Stimulated activated naive B cell treated with anti-CD40 and anti-IgM and Interleukin-4, amounts not matched to agents 10 μg/mL and 1 μg/mL and 100 μg/mL, for 72 hours (primary cell): ENCODE measurements at places on chromosomes 11 and 22.

DNA sequence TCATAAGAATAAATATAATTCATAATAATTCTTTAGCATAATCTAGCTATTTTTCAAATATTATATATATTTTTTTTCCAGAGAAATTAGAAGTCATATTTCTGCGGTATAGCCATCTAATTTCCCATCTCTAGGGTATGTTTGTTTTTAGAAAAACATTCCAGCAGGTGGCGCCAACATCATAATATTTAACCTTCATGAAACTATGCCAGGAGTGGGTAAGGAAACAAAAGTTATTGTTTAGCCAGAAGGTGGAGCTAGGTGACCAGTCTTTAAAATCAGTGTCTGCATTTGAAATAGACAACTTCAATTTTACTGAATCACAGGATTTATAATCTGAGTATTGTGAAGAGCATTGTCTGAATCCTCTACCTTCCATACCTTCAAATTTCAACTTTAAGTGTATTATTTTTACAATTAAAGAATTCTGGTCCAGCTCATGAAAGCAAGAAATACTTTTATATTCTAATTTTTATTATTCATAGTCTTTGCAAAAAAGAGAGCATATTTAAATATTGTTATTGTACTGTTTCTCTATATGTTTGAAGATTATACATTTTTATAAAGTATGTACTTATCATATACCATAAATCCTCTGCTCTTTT, 15.7 kb upstream of the CCDC179 start:
- peak; percentile 36 for DNase-seq
- no peaks in the 10 kb centered on the region for H3K27me3 ChIP-seq
- no peaks in the 10 kb centered on the region for H3K36me3 ChIP-seq
- no peak overlapping the region for H3K4me3 ChIP-seq

DNA sequence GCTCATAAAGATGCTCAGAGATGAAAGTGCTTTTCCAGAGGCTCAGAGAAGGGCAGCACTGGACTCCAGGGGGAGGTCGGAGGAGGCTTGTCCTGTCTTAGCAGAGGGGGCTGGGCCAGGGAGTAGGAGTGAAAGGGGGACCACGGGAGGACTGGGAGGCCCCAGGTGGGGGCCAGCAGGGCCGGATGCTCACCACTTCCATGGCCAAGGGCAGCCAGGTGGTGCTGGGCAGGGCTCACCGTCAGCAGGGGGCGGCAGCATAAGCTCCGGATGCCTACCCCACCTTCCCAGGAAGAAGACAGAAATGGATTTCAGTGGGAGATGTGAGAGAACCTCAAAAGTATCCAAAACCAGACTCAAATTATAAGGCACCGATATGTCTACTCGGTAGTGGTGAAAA, 11.0 kb downstream of the RAB36 start:
- peaks cover 14% of the 10 kb centered on the region for H3K4me1 ChIP-seq
- no peaks in the 10 kb centered on the region for H3K27me3 ChIP-seq
- no peaks in the 10 kb centered on the region for H3K36me3 ChIP-seq
- H3K4me3 ChIP-seq, result no peak overlapping the region
- H3K27ac ChIP-seq, result no peak overlapping the region

DNA sequence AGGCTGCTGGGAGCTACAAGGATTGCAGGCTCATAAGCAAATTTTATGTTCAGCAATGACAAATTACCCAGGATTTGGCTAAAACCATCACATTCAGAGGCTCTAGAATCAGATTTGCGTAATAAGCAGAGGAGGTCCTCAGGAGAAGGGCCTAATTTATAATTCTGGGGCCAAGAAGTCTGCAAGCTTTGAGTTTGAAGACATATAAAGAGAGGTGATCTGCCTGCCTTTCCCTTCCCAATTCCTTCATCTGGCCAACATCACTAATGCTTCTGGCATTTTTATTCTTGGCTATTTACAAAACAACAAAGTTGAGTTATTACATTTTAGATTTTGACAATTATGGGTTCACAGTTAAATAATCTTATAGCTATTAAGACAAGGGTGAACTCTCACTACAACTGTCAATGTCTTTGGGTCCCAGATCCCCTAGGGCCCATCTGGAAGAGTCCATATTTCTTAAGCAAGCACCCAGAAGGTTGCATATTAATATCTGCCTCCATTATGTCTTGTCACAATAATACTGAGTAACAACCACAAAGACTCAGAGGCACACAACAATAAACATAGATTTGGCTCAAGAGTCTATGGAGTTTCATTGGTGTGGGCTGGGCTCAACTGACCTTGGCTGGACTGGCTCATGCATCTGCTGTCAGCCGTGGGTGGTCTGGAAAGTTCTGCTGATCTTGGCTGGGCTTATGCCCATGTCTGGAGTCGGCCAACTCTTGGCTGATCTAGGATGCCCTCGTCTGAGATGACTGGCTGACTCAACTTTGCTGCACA, 67.2 kb upstream of the CD82 start:
- H3K36me3 ChIP-seq, result no peaks in the 10 kb centered on the region
- no peak overlapping the region for H3K27ac ChIP-seq
- no peak for DNase-seq
- no peak overlapping the region for H3K4me3 ChIP-seq

GRCh38 chr22:23565915-23566704, 14.0 kb downstream of the IGLL1 start:
- peaks cover 10% of the 10 kb centered on the region for H3K4me1 ChIP-seq
- H3K4me3 ChIP-seq, result peak overlapping the region; percentile 87
- DNase-seq, result no peak
- peak overlapping the region; percentile 49 for H3K27ac ChIP-seq
- peaks cover 34% of the 10 kb centered on the region for H3K27me3 ChIP-seq
